ENCODE measurements at places on chromosomes 3 and 15.

- DNase-seq, result peak; percentile 21
Observed at GRCh38 chr3:46214751-46215352, 6.7 kb upstream of the CCR1 start.

DNA sequence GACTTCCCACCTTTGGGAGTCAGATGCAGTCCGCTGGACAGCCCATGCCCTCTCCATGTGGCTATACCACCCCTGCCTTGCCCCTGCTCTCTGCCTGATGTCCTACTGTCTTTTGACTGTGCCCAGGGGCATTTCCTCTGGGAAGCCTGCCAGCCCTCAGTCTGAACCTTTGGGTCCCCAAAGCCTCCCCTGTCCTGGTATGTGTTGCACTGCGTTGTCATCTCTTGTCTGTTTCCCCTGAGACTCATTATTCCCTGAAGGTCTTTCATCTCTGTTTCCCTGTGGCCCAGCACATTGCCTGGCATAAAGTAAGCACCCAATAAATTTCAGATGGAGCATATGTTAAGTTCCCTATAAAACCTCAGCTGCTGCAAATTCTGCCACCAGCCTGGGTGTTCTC, 236.6 kb upstream of the CTDSPL start:
- DNase-seq, result no peak

- DNase-seq, result no peak
Observed at GRCh38 chr3:188974856-188975599, 196.7 kb upstream of the TPRG1 start.

DNA sequence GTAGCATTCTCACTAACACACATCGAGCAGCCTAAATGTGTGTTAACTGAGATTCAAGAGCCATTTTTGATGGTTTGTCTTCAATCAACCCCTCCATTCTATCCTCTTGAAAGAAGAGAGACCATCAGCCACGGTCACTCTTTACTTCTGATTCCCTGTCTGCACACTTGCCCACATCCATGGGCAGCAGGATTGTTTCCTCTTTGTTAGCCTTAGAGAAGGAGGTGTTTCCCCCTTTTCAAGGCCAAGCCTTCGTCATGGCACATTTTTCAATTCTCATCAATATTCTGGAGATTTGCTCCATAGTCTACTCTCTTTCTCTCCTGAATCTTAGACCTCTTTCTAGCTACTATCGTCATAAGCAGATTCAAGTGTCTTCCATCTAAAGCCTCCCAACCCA, 522.4 kb upstream of the NAALADL2 start:
- no peak for DNase-seq

DNA sequence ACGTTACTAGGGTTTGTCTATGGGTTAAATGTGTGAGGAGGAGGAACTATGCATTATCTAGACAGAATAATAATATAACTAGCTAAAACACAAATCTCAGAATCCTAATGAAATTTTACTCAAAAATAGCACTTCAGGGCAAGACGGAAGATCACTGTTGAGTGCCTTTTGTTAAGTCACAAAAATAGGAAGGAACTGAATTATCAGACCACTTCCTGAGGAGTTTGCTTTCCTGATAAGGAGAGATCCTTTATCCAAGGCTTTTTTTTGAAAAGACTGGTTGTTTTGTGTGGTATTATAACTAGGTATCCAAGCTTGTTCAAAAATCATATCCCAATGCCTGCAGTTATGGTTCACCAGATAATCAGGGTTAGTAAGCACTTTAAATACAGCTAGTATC, 34.6 kb downstream of the NR2E3 start:
- DNase-seq, result no peak

- DNase-seq, result no peak
Observed at GRCh38 chr3:78277801-78278200, 1237.9 kb downstream of the ROBO2 start.

DNA sequence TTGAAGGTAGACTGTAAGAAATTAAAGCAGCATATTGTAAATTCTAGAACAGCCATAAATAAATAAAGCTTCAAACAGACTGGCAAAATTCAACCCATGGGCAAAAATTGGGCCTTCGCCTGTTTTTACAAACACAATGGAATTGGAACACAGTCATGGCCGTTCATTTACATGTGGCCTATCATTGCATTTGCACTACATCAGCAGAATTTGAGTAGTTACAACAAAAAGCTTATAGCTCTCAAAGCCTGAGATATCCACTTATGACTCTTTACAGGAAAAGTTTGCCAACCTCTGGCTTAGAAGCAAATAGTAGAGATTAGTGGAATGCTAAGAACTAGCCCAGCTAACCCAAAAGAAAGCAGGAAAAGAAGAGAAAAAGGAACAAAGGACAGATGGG, 139.6 kb upstream of the SKOR1 start:
- DNase-seq, result no peak

GRCh38 chr15:60571008-60571420, 92.1 kb upstream of the ICE2 start:
- no peak for DNase-seq

GRCh38 chr3:42262525-42262924, 3.5 kb downstream of the CCK start:
- no peak for DNase-seq

GRCh38 chr15:101004986-101005747, 86.0 kb downstream of the LRRK1 start:
- DNase-seq, result no peak

DNA sequence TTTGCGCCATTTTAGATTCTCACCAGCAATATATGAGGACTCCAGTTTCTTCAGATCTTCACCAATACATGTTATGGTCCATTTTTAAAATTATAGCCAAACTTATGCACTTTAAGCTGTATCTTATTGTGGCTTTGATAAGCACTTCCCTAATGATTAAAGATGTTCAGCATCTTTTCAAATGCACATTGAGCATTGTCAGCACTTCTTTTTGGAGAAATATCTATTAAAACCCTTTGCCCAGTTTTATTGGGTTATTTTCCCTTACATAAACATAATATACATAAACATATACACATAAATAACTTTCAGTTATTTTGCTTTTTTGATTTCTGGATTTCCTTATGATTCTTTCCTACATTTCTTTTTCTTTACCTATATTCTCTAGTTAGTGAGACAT, 83.8 kb downstream of the ROBO1 start:
- DNase-seq, result no peak

DNA sequence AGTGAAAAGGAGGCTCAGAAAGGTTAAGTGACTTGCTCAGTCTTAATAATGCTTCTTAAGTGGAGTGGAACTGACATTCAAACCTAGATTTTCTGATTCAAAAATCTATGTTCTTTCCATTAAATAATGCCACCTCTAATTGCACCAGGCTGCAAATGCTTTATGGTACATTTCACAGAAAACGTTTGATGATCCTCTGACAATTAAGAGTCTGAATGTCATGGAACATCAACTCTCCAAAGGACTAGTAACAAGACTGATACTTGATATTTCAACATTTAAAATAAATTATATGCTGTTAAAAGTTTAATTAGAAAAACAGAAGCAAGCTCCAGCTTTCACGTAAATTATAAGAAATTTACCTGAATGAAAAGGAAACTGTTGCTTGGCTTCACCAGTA, 151.5 kb downstream of the TBL1XR1 start:
- no peak for DNase-seq

DNA sequence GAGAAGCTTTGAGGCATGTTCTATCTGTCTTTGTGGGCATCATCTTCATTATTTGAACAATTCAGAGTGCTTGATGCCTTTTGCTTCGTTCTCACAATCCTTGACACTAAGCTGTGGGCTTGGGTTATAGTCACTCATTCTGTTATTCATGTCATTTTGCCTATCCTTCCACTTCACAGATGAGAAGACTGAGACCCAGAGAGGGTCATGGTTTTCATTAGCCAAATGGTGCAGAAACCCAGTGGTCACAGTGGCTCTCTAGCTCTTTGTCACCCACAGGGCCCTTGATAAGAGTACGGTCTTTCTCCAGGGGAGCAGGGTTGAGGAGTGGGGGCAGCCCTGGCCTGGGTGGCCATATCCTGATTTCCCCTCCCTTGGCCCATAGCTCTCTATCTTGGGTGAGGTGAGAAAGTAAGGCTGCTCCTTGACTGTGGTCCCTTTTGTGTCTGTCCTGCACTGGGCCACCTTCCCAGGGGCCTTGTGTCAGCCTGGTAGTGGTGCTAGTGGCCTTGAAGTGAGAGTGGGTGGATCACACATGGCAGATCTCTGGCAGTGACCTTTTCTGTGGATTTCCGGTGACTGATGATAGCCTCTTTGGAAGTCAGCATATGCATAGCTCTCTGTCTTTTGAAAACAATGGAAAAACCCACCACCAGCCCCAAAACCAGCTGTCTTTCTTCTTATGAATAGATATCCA, 130.1 kb downstream of the IGF1R start:
- DNase-seq, result no peak

DNA sequence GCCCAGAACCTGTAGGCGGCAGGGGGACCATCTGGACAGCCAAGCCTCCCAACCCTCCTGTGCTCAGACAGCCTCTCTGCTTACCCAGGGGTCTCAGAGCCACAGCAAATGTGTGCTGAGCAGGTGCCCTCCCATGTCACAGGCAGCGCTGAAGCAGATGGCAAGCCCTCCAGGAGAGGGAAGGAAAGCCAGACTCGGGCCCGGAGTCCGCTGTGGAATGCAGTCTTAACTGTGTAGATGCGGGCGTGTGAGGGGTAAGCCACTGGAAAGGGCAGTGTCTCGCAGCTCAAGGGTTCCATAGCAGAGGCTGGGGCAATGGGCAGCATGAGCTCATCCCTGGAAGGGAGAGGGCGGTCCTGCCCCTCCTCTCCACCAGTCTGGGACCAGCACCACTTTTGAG, 45.6 kb downstream of the UMPS start:
- no peak for DNase-seq

- no peak for DNase-seq
Observed at GRCh38 chr3:44584646-44585501, at the start of gene ZNF660. TSS of gene ZNF660 (plus strand) at chr3:44584964. CDS start at chr3:44594194, 9,230 bp downstream.

DNA sequence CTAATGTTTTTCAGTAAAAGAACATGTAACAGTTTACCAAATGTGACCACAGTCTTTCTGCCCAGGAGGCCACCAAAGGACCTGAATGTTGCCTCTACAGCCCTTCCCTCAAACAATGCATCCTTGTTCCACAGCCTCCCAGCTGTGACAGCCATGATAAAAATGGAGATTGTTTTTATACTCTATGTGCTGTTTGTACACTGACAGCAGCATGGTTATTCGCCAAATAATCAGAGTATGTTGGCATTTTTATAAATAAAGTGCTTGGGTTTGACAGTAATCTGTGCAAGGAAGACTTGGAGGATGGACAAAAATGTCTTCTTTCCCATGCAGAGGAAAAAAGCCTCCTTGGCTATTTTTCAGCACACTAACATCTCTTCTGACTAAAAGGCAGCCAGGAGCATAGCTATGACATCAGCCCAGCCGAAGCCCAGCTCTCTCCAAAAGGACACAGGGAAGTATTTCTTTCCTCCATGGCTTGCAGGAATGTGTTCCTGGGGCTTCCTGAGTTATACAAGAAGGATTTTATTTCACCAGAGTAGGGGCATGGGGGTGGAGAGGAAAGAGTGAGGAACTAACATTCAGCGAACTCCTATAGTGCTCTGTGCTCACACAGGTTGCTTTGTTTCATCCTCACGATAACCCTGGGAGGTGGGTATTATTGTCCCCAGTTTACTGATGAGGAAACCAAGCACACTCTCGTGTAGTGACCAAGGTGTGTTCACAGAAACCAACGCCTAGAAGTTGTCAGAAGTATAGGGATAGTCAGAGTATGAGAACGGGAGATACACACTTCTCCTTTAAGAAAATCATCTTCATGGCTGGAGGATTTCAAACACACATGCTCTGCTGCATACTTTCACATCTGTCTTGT, 339.7 kb downstream of the MECOM start:
- no peak for DNase-seq

- DNase-seq, result no peak
Observed at GRCh38 chr15:57996561-57996960, 69.0 kb downstream of the ALDH1A2 start.

- no peak for DNase-seq
Observed at GRCh38 chr15:58518626-58519025, 86.8 kb downstream of the LIPC start.

Measured in activated CD4-positive, alpha-beta T cell treated with anti-CD3 and anti-CD28 coated beads, Interleukin-2, amount 50 U/mL, for 48 hours (primary cell).